ENCODE measurements at places on chromosomes 5 and 9. TPM values are rescaled to one million over a fixed set of nuclear protein-coding genes. Genes with fewer than 3 reads are reported as not detected.

GRCh38 chr5:73859696-73860095 lies 233.7 kb downstream of the ARHGEF28 start:
- DNase-seq: no peak

DNA sequence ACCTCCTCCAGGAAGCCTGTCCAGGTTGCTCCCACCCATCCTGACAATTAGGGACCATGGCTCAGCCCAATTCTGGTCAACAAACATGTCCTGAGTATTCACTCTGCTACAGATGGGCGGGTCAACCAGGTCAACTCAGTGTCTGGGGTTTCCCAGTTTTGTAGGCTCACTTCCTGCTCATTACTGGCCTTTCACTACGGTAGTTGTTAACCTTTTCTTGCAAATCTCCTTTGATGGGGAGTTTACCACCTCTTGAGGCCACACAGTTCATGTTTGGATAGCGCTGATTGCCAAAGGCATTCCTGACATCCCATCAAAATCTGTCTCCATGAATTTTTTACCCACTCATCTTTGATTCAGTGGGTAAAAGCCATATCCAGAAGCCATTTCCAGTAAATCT lies 13.8 kb downstream of the TMEM8B start:
- no peak for DNase-seq

- no peak for DNase-seq
Observed at GRCh38 chr9:81613002-81613812, 76.1 kb downstream of the TLE1 start.

DNA sequence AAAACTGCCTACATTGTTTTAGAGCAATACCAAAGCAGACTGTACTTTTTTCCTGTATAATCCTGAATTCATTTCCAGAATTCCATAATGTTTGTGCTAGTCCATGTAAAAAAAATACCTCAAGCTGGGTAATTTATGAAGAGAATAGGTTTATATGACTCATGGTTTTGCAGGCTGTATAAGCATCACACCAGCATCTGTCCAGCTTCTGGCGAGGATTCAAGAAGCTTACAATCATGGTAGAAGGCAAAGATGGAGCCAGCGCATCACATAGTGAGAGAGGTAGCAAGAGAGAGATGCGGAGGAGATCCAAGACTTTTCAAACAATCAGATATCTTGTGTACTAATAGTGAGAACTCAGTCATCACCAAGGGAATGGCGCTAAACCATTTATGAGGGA lies 280.3 kb upstream of the CDH9 start:
- no peak for DNase-seq

DNA sequence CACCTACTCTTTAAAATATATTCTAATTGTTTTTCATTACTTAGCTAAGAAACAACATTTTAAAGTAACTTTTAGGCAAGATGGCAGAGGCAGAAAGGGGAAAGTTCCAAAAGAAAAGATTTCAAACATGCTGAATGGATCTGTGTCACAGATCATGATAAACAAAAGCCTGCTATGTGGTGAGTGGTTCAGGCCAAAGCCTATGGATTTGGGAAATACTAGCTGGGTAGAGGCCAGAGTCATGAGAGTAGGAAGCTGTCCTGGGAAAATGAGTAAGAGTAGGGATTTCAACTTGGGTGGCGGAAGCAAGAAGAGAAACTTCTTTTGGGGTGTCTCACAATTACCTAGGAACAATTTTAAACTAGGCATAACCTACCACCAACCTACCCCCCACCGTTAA lies 68.7 kb upstream of the GRHPR start:
- DNase-seq: no peak

GRCh38 chr9:97638666-97639065 lies 5.0 kb downstream of the NCBP1 start:
- DNase-seq: no peak

The IL5 gene
- 0.35 TPM for total RNA-seq

GRCh38 chr9:93203718-93204469 lies 20.0 kb downstream of the WNK2 start:
- no peak for DNase-seq

- DNase-seq: no peak
Observed at GRCh38 chr9:4090491-4090890, 209.4 kb downstream of the GLIS3 start.

The TMEM141 gene
- total RNA-seq: 32.8 TPM

The LHX6 gene
- not detected for total RNA-seq

DNA sequence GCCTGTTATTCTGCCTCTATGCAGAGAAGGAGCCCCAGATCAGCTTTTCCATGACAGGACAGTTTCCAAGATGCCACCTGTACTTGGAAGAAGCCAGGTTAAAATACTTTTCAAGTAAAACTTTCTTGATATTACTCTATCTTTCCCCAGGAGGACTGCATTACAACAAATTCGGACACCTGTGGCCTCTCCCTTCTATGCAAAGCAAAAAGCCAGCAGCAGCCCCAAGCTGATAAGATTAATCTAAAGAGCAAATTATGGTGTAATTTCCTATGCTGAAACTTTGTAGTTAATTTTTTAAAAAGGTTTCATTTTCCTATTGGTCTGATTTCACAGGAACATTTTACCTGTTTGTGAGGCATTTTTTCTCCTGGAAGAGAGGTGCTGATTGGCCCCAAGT lies 301 bp upstream of the IL4 start:
- DNase-seq: no peak

DNA sequence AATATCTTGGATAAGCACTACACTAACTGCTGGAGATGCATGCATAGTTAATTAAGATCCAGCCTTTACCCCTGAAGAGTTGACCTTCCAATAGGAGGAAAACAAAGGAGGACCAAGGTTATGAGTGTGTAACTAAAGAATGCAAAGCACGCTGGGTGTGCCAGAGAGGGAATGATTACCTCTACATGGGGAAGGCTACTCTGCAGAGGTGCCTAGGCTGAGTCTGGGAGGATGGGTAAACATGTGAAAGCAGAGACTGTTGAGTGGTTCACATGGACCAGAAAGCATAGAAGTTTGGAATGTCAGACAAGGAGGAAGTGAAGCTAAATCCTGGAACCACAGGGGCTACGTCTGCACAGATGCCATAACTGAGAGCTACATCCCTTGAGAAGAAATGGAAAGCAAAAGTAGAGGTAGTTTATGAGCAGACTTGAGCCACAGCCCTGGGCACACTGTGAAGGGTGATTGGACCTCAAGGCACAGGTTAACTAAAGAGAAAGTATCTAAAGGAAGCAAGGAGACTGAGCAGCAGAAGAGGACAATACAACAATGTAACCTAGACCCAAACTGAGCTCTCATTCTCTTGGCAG lies 176.2 kb downstream of the DENND1A start:
- DNase-seq: no peak

Measured in activated CD8-positive, alpha-beta memory T cell treated with anti-CD3 and anti-CD28 coated beads, Interleukin-2, amount 10 ng/mL, durations not matched to agents 7 days and 5 days (primary cell).